Stimulated activated naive B cell treated with anti-CD40 and anti-IgM and Interleukin-4, amounts not matched to agents 10 μg/mL and 1 μg/mL and 100 μg/mL, for 72 hours (primary cell): ENCODE measurements at places on chromosomes 16 and 17.

GRCh38 chr17:5237541-5238016 is 2.9 kb upstream of the SCIMP start:
- DNase-seq: peak; percentile 61

GRCh38 chr17:31931756-31932155 is 5.1 kb upstream of the SUZ12 start:
- DNase-seq: no peak

DNA sequence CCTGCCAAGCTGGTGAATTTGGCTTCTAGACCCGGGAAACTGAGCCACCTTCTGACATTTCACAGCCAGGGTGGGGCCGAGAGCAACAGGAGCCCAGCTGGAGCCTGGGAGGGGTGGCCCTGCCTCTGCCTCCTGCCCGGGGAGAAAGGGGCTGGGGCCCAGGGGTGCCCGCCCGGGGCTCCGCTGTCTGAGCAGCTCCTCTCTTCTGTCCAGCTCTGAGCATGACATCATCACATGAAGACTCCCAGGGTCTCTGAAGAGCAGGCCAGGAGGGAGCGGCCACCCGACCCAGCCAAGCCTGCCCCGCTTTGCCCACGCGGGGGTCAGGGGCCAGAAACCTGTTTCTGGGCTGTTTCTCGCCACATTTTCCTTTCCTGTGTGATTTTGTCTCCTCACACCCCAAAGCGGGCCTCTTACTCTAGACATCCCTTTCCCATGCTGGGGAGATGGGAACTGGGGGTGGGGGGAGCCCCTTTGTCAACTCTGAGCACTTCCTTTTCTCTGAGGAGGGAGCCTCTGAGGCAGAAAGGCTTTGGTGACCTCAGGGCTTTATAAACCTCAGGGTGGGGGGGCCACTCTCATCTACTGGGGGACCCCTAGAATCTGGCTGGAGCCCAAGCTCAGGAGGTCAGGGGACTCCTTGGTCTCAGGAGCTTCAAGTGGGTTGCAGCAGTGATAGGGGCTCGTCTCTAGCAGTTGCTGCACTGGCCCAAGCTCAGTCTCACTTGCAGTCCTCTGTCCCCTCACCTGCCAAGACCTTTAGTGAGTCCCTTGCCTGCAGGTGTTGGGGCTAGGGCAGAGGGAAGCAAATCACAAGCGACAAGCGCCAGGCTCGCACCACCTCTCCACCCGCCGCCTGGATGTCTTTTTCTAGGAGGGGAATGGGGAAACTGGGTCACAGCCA is 7.6 kb downstream of the UBALD2 start:
- DNase-seq: peak; percentile 83

DNA sequence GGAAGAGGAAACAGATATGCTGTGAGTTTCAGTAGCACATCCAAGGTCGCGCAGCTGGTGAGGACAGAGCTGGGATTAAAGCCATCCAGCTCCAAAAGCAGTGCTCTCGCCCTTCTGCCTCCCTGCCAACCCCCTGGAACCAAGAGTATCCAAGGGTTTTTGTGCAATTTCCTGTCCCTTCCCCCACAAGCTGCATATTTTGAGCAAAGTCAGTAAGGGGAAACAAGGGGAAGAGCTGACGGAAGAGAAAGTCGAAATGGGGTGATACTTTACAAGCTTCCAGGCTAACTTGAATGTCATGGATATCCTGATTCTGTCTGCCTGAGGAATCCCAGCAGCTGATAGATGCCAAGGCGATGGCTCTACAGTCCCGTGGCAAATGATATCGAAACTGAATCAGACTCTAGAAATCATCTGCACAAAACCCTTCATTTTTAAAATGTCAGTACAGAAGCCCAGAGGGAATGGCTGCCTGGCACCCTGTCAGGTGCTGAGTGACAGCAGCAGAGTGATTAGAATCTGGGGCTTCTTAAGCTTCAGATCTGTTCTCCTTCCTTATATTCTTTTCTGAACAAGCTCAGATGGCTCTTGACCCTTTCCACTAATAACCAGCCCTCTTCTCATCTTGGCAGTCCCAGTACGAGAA is 42.9 kb upstream of the TEKT3 start:
- no peak for DNase-seq

DNA sequence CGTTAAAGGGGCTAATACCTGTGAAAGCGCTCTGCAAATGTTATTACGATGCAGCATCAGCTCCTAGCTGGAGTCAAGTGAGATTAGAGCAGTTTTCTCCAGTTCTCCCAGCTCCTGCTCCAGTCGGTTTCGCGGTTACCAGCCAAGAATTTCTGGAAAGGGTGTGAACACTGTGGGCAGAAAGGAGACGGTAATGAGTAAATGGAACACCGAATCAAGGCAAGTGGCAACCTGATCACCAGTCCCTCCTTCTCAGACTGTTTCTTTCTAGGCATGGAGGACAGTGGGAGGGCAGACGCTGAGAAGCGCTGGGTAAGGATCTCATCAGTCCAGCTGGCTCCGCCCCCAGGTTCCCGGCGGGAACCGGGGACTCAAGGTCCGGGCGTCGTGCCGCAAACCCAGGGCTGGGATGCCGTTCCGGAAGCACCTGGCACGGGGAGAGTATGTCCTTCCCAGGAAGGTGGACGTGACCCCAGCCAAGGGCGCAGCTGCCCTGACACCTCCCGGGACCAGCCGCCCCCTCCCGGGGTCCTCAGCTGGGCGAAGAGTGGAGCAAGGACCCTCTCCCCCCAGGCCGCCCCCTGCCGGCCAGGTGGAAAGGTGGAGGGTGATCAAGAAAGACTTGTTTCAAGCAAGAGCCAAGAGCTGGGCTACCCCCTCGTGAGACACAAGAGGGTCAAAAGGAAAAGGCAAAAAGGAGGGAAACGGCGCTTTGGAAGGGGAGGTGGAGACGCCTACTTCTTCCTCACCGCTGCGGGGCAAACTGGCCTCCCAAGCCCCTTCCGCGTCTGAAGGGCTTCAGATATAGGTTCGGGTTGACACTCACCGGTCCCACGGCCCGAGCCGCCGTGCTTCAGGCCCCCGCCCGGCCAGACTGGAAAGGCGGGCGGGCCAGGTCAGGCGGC is 481 bp downstream of the MYO19 start:
- DNase-seq: peak; percentile 58

DNA sequence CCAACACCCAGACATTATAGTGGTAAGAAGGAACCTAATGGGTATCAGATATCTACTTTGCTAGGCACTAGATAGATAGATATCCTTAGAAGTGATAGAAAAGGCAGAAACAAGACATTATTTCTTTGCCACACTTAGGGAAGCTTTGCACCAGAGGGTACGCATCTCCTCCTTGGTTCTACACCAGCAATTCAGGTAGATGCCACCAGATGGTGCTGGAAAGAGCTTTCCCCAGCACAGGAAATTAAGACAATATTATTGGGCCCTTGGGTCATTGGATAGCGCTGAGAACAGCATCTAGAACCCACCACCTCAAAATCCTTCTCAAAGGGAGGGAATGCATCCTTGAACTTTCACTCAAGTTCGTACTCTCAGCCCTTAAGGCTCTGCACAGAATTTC is 173.8 kb upstream of the CCL2 start:
- DNase-seq: no peak

DNA sequence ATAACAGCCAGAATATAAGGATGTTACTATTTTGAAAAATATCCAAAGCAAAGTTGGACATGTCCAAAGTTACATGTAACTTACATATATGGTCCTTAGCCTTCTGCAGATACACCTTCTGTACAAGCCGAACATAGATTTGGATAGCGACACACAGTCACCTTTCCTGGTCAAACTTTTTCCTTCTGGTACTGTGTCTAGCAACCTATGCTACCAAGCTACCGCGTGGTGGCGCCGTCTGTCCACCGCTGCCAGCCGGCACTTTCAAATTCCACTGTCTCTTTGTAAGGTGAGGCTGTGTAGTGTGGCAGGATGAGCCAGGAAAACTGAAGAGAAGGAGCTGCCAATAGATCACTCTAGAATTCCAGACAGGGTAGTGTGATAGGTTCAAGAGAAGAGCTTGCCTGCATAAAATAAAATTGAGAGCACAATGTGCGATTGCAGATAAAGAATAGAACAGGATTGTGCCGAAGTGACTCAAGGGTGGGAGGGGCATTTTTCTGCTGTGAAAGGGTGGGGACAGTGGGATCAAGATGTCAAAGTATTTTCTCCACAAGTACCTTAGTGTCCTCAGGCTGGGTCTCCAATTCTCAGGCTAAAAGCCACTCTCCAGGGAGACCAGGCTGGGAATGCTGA is 366.9 kb downstream of the SLC39A11 start:
- DNase-seq: no peak

GRCh38 chr17:50130559-50131305 is 772 bp upstream of the SAMD14 start:
- no peak for DNase-seq

DNA sequence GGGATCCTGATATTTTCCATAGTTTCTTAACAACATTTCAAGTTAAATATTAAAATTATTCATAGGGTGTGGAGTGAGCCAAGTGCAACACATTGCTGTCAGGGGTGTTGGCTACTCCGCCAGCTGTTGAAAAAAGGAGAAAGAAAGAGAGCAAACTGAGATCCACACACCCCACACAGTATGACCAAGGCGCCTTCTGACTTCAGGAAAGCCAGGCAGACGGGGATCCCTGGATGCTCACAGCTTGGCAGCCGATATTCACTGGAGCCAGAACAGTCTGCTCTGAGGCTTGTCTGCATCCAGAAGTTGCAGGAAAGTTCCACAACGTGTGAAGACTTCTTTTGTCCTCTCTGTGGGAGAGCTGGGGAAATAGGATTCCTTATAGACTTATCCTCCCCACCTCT is 9.3 kb downstream of the CHD9NB start:
- DNase-seq: no peak

DNA sequence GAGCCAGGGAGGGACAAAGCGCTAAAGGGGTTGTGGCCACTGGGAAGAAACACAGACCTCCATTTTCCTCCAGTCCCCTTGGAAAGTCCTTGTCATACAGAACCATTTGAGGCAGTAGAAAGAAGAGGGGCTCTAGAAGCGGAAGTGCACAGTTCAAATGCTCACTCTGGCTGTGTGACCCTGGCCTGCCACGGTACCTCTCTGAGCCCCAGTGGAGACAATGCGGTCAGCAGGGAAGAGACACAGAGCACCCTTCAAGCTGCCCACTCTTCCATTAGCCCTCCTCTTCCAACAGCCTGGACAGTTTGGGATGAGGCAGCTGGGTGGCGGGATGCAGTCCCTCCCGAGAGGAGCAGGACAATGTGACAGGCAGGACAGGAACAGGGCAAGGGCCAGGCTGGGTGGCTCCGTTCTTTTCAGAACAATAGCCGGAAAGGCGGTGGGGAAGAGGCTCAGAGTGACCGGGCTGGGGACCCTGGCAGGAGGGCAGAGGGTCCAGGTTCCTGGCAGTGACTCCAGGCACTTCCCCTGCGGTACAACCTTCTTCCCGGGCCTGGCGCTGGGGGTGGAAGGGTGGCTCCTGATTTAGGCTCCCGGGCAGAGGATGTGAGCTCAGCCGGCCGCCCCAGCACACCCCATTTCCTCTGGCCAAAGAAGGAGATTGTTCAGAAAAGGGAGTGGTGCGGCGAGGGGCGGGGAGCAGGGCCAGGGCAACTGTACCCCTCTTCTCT is 5.6 kb downstream of the CASKIN2 start:
- DNase-seq: no peak

DNA sequence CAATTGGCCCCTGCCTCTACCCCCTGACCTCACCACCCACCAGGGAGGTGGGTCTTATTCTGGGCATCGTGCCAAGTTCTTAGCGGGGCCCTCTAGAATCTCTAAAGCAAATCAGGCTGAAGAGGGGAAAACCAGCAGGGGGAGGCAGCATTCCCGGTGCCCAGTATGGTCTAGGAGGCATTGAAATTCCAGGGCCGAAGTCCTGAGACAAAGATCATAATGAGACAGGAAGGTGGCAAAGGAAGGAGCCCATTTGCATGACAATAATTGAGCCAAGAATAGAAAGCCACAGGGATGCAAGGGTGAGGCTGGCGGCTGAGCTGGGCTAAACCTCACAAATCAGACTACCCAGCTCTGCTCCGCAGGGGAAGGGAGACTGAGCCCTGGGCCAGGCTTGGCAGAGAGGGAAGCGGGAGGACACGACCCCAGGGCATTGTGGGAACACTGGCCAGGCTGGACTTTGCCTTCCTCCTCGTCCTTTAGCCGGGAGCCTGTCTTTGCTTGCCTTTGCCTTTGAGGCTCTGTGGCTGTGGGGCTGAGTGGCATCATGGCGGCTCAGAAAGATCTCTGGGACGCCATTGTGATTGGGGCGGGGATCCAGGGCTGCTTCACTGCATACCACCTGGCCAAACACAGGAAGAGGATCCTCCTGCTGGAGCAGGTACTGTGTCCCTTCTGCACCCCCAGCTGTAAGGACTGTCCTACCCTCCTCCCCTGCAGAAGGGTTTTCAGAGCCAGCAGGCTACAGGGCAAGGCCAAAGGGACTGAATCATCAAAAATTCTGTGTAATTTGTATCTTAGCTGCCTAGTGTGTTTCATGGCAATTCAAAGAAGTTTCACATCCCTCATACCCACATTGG is at the start of gene PIPOX:
Gene PIPOX, plus strand, starts transcription at position 463 of the 860 bp plus-strand sequence. Its CDS starts 85 bp downstream, at position 548.
- DNase-seq: no peak

DNA sequence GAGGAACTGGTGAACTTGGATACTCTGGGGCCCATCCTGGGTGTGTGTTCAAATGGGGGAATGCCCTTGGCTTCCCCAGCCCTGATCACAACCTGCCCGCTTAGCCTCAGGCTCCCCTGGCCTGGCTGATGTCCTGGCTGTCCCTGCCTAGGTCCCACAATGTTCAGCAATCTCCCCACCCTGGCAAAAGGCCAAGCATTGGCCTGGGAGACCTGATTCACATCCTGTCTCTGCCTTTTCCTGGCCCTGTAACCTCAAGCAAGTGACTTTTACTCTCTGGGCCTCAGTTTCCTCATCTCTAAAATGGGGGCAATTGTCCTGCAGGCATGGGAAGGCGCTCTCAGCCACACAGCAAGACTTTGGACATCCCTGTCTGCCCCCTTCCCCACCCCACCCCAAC is 14.4 kb downstream of the CPNE2 start:
- no peak for DNase-seq

- DNase-seq: no peak
Measured at GRCh38 chr16:51523400-51523799, 372.3 kb upstream of the SALL1 start.

DNA sequence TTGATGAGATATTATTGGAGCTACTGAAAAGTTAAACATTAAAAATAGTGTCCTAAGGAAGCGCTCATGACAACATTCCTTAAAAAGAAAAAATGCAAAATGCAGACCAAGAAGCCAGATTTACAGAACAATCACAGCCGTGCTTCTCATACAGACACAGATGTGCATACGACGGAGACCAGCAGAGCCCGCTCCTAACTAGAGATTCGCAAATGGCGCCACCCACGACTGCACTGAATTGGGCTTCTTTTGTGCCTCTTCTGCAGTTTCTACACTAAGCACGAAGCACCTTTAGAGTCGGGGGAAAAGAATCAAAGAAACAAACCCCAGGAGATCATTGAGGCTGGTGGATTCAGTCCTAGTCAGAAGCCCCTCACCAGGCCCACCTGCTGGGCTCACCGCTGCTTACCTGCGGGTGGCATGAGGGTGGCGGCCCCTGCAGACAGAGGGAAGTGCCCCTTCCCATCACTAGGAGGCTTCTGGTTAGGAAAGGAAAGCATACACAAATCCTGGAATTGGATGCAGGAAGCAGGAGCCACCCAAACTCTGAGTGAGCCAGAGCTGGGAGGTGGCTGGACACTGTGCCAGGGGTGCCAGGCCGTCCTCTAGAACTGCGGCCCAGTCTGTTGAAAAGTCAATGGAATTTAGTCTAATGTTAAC is 64.9 kb upstream of the CHMP6 start:
- DNase-seq: no peak

- no peak for DNase-seq
Measured at GRCh38 chr16:83390759-83391158, 417.0 kb upstream of the HSBP1 start.
